ENCODE measurements at places on chromosomes 1 and 21.

DNA sequence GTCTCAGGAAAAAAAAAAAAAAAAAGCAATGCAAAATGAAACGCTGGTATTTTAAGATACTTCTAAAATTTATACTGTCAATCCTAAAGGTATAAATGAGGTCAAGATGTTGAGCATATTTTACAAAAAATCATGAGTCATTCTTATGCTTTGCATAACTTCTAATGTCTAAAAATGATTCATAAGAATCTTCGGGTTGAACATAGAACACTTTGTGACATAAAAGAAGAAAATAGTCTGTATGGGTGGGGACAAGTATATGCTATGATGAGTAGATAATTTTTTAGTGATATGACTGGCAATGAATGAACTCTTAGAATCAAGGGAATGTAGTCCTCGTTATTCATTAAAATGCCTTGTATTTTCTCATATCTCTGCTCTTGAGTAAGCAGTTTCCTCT is 416.9 kb upstream of the USP24 start:
- DNase-seq: no peak

- DNase-seq: peak; percentile 45
Measured at GRCh38 chr1:156401041-156401574, 32.1 kb downstream of the RHBG start.

DNA sequence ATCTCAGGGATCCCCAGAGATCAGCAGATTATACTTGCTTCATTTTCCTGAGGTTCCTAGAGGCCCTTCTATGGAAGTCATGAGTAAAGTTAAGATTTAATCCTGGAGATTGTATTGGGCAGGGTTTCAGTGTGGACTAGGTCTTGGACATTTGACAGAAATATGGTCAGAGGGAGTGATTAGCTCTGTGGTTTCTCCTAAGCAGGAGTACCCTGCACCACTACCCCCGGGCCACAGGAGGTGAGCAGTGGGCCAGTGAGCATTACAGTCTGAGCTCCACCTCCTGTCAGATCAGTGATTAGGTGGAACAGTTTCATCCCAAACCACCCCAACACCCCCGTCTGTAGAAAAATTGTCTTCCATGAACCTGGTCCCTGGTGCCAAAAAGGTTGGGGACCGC is 43.2 kb downstream of the PHACTR4 start:
- DNase-seq: no peak

- no peak for DNase-seq
Measured at GRCh38 chr1:107048241-107048640, 8.2 kb upstream of the PRMT6 start.

- DNase-seq: no peak
Measured at GRCh38 chr1:147283011-147283410, 40.5 kb downstream of the CHD1L start.

GRCh38 chr21:26469789-26470188 is 103.3 kb downstream of the CYYR1 start:
- DNase-seq: no peak

DNA sequence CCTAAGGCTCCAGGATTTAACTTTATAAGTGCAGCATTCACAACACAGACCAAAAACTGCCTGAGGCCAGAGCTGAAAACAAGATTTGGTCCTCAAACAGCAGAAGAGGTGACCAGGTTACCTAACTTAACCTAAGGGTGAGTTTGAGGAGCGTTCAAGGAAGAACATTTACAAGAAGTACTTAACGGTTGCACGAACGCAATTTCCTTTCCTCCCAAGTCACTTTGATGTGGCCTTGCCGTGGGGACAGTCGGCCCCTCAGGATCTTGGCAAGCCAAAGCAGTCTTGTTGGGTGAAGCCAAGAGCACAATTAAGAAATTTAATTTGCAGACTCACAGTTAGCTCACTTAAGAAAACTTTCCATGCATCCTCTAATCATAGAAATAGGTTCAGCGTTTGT is 202.6 kb upstream of the COA6 start:
- DNase-seq: no peak

DNA sequence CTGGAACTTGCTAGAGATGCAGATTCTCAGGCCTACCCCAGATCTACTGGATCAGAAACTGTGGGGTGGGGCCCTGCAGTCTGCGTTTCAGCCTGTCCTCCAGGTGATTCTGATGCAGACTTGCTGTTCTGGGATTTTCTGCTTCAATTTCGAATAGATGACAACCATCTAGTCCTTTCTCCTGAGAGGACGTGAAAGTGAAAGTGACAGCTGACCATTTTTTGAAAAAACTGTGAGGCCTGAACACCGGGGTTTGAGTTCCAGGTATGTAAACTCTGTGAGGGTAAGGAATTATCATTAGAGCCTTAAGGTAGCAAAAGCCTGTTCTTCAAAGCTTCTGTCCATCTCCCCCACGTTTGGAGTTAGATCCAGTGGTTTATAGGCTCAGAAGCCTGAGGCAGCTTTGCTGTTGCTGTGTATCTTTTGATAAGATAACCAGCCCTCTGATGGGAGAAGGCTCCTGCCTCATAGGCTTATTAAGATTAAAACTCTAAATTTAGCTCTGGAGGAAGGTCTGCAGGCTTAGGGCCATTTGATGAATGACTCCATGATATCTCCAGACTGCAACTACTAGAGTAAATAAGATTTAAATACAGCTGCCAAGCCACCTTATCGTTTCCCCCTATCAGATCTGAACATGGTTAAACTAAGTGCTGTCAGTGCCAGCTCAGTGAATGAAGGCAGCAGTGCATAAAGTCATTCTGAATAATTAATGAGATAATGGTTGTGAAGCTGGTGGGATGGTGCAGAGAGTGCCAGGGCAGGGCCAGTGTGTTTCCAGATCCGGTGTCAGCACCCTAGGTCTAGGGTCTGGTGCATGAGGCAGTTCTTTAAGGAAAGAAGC is 335.2 kb downstream of the HHAT start:
- no peak for DNase-seq

GRCh38 chr1:71979882-71980281 is 302.5 kb downstream of the NEGR1 start:
- DNase-seq: no peak

GRCh38 chr1:116934586-116935207 is 25.0 kb downstream of the PTGFRN start:
- no peak for DNase-seq

DNA sequence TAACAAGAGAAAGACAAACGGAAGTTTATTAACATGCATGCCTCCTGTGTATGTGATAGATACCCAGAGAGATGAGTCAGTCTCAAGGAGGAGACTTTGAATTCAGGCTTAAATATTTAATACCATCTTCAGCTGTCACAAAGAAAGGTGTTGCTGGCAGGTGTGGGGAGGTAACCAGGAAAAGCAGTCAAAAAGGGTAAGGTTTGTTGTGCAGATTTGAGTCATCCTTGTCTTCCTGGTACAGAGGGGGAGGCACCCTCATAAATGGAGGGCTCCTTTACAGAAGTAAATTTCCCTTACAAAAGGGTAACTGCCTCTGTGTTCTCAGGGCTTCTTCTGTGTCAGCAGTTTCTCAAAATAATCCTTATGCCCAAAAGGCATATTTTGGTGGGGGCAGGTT is 75.2 kb upstream of the B3GALT5 start:
- no peak for DNase-seq

GRCh38 chr1:10835822-10836421 is 39.5 kb upstream of the CASZ1 start:
- no peak for DNase-seq

- no peak for DNase-seq
Measured at GRCh38 chr1:215605011-215605621, 38.0 kb downstream of the KCTD3 start.

DNA sequence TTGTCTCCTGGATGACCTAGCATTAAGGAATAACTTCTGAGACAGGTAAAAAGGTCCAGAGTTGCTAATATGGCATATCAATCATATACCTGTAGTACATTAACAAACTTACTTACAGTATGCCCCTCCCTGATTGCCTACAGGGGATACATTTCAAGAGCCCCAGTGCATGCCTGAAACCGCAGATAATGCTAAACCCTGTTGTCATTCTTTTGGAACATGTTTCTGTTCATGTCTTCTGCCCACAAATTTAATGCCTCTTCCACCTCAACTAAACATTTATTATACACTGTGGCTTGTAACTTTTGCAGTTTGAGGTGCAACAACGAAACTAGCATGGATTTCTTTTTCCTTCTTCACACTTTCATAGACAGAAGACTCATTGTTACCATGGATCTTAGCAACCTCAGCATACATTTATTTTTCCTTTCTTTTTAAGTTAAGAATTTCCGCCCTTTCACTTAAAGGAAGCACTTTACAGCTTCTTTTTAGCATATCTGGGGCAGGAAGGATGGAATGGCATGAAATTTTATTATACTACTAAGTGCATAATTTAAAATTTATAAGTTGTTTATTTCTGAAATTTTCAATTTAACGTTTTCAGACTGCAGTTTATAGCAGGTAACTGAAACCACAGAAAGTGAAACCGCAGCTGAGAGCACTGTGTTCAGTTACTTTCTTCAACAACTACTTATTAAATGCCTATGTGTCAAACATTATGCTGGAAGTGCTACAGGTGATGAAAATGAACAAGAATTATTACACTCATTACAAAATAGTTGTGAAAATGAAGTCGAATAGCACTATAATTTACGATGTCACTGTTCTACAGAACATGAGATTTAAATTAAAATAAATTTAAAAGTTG is 25.3 kb downstream of the F13B start:
- DNase-seq: no peak

DNA sequence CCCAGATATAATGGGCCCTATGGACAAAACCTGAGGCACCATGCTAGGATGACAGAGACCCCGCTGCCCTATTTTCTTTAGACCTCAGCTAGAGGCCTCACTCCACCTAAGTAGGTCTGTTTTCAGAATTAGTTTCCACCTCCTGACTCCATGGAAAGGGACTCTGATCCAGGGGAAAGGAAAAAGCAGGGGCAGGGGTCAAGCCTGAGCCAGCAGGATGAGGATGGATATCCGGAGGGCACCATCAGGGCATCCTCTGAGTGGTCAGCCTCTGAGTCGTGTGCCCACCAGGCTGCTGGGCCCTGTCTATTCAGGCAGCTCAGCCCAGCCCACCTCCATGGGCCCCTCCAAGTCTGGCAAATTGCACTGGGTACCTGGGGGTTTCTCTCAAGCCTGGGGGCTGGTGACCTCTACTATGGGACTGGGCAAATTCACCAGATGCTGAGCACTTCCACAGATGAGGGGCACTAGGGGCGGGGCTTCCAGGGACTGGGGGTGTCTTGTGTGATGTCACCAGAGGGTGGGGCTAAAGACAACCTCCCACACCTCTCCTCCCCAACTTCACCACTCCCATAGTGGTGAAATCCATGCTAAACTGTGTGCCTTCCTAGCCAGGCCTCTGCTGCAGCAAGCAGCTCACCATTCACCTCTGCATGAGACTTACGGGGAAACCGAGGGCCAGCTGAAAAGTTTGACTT is 5.5 kb downstream of the PAQR7 start:
- no peak for DNase-seq

- no peak for DNase-seq
Measured at GRCh38 chr1:115473986-115474565, 136.0 kb upstream of the NGF start.

DNA sequence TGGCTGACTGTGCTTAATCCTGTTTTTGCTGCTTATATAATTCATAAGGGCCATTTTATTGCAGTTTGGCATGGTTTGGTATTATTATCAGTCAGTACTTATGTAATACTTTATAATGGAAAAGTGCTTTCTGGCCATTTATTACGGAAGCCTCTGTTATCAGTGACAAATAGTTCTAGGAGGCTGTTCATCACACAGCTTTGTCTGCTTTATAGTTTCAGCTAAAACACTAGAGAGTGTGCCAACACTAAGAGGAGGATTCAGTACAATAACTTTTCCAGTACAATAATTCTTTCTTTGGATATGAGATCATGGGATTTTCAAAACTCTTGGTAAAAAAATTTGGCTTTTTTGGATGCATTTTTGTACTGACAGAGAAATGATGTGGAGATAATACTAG is 102.9 kb upstream of the PTGFR start:
- DNase-seq: no peak

GRCh38 chr1:185350027-185350442 is 33.0 kb upstream of the IVNS1ABP start:
- DNase-seq: no peak

DNA sequence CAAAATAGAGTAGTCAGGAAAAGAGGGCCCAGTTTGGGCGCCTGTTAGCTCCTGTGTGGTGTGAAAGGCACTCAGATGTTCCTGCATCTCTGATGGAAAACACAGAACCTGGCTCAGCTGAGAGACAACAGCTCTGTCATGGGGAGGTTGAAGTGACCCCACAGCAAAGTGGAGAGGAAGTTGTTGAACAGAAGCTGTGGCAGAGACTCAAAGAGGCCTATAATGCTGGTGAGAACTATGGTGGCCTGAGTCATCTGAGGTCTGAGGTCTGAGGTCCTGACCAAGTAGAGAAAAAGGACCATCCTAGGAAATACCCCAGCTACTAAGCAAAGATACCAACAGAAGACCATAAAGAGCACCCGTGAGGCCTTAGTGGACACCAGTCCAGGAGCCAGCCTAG is 45.6 kb upstream of the JAK1 start:
- DNase-seq: no peak

GRCh38 chr1:182740120-182740519 is 49.5 kb upstream of the NPL start:
- no peak for DNase-seq

- no peak for DNase-seq
Measured at GRCh38 chr1:20234788-20235535, 48.6 kb upstream of the PLA2G2C start.

- DNase-seq: no peak
Measured at GRCh38 chr1:100253552-100253951, 3.9 kb upstream of the DBT start.

GRCh38 chr1:119327450-119328155 is 41.0 kb upstream of the HAO2 start:
- DNase-seq: no peak

- DNase-seq: no peak
Measured at GRCh38 chr1:214694769-214695168, 91.8 kb downstream of the CENPF start.

- no peak for DNase-seq
Measured at GRCh38 chr1:223535319-223535718, 130.2 kb downstream of the CAPN8 start.

GRCh38 chr1:17561247-17561548 is 21.7 kb downstream of the ARHGEF10L start:
- DNase-seq: no peak

- DNase-seq: peak; percentile 26
Measured at GRCh38 chr21:16420031-16420724, 690.4 kb downstream of the USP25 start.

- DNase-seq: no peak
Measured at GRCh38 chr1:221521686-221522085, 220.2 kb downstream of the DUSP10 start.

GRCh38 chr1:58885998-58886397 is 102.2 kb upstream of the JUN start:
- DNase-seq: no peak

GRCh38 chr1:118960026-118960561 is 28.0 kb downstream of the TBX15 start:
- DNase-seq: no peak

All from substantia nigra (tissue), 51 donors.